ENCODE measurements at places on chromosomes 5 and 9. TPM values are rescaled to one million over a fixed set of nuclear protein-coding genes. Genes with fewer than 3 reads are reported as not detected.

GRCh38 chr5:95068289-95068910, 216.5 kb downstream of the MCTP1 start:
- H3K36me3 ChIP-seq = no peaks in the 10 kb centered on the region
- H3K4me1 ChIP-seq = no peaks in the 10 kb centered on the region
- no peak overlapping the region for H3K4me3 ChIP-seq
- DNase-seq = no peak
- H3K27me3 ChIP-seq = no peaks in the 10 kb centered on the region

DNA sequence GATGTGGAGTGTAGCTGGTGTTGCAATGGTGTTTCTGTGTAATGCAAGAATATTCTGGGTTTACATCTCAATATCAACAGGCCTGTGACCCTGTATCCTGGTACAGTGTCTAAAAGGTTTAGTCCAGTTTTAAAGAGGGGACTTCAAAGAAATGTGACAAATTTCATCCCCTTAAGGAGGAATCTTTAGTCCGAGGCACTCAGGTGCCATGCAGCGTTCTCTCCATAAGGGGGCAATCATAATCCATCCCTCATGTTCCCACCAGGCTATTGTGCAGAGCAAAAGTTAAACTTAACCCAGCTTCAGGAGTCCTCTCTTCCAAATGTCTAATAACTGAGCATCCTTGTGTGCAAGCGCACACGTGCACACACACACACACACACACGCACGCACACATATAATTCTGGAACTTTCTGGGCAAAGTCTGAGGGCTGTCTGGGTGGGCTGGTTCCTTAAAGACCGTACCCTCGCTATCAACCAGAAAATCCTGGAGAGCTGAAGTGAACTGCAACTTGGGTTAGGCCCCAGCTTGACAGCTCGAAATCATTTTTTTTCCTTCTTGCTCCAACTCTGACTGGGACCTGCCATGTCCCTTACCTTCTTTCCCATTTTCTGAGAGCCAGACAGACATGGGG, 46.0 kb downstream of the CRB2 start:
- no peaks in the 10 kb centered on the region for H3K36me3 ChIP-seq
- no peaks in the 10 kb centered on the region for H3K27me3 ChIP-seq
- H3K4me1 ChIP-seq = peaks cover 4% of the 10 kb centered on the region
- H3K27ac ChIP-seq = 0 out of 2 replicates have a peak overlapping the region, but pooled peaks have one; percentile 32
- H3K4me3 ChIP-seq = no peak overlapping the region
- DNase-seq = peak; percentile 81

PCDHA3 gene
- 4.0 TPM for total RNA-seq

GRCh38 chr9:130243015-130243881, 22.3 kb upstream of the HMCN2 start:
- no peaks in the 10 kb centered on the region for H3K4me1 ChIP-seq
- H3K27ac ChIP-seq = no peak overlapping the region
- peak; percentile 93 for DNase-seq
- peak overlapping the region; percentile 34 for H3K4me3 ChIP-seq

- no peaks in the 10 kb centered on the region for H3K27me3 ChIP-seq
- no peaks in the 10 kb centered on the region for H3K36me3 ChIP-seq
- H3K4me3 ChIP-seq = no peak overlapping the region
Measured at GRCh38 chr5:120615967-120616645, 152.0 kb downstream of the PRR16 start.

- peak overlapping the region; percentile 9 for H3K27ac ChIP-seq
- H3K4me1 ChIP-seq = peaks cover 60% of the 10 kb centered on the region
- peak; percentile 5 for DNase-seq
- no peaks in the 10 kb centered on the region for H3K27me3 ChIP-seq
- H3K36me3 ChIP-seq = no peaks in the 10 kb centered on the region
Measured at GRCh38 chr9:81113453-81114124, 575.8 kb downstream of the TLE1 start.

Measured in GM23338 (cell line).